ENCODE measurements at places on chromosomes 6 and 20.

DNA sequence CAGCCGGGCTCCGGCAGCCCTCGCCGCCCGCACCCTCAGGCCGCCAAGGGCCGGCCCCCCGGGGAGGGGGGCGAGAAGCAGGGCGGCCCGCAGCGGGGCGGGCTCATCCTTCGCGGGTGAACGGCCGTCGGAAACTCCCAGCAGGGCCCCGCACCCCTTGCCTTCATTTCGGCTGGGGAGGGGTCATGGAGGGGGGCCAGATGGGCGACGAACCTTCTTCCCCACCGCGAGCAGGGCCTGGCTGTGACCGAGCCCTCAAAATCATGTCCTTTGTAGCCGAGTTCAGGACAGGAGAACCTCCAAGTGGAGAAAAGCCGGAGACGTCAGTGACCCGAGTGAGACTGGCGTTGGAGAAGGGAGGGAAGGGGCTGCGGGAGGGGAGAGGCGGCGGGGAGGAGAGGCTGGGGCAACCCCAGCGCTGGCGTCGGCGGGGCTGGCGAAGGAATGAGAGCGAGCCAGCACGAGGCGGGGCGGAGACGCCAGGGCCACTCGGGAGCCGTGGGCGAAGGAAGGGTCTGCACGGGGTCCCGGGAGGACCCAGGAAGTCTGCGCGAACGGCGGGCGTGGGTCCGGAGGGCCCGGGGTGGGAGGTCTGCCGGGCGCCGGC lies 571 bp upstream of the FOXC1 start:
- peak; percentile 50 for DNase-seq
- no peak overlapping the region for H3K27ac ChIP-seq
- peak overlapping the region; percentile 80 for H3K4me3 ChIP-seq
- H3K4me1 ChIP-seq: peaks cover 6% of the 10 kb centered on the region
- H3K27me3 ChIP-seq: peaks cover 48% of the 10 kb centered on the region

DNA sequence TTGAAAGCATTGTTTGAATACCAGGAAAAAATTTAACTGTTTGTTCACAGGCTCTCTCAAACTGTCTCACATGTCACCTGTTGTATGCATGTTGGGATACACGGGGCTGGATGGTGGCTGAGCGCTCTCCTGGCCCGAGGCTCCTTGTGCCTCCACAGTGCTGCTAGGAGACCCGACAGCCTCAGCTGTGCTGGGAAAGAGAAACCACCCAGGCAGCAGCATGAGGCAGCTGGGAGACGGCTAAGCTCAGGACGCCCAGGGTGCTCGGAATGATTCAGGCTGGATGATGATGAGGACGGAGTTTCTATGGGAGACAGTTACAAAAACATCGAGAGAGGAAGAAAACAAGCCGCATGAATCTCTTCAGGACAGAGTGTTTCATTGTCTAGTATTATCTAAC lies 278.0 kb upstream of the CDH4 start:
- no peak overlapping the region for H3K27ac ChIP-seq
- no peak for DNase-seq
- no peak overlapping the region for H3K4me3 ChIP-seq
- 0 out of 2 replicates have a peak, but pooled peaks cover 3% of the 10 kb centered on the region for H3K27me3 ChIP-seq

GRCh38 chr6:21856456-21856825 lies 262.9 kb downstream of the SOX4 start:
- peak; percentile 93 for DNase-seq
- no peaks in the 10 kb centered on the region for H3K36me3 ChIP-seq
- H3K27me3 ChIP-seq: no peaks in the 10 kb centered on the region
- peak overlapping the region; percentile 43 for H3K4me3 ChIP-seq
- peak overlapping the region; percentile 99 for H3K27ac ChIP-seq

- no peaks in the 10 kb centered on the region for H3K27me3 ChIP-seq
- no peak overlapping the region for H3K27ac ChIP-seq
- no peaks in the 10 kb centered on the region for H3K4me1 ChIP-seq
- no peaks in the 10 kb centered on the region for H3K36me3 ChIP-seq
- H3K4me3 ChIP-seq: no peak overlapping the region
These were observed 13.0 kb downstream of the ZC3H12D start for GRCh38 chr6:149471801-149472200.

DNA sequence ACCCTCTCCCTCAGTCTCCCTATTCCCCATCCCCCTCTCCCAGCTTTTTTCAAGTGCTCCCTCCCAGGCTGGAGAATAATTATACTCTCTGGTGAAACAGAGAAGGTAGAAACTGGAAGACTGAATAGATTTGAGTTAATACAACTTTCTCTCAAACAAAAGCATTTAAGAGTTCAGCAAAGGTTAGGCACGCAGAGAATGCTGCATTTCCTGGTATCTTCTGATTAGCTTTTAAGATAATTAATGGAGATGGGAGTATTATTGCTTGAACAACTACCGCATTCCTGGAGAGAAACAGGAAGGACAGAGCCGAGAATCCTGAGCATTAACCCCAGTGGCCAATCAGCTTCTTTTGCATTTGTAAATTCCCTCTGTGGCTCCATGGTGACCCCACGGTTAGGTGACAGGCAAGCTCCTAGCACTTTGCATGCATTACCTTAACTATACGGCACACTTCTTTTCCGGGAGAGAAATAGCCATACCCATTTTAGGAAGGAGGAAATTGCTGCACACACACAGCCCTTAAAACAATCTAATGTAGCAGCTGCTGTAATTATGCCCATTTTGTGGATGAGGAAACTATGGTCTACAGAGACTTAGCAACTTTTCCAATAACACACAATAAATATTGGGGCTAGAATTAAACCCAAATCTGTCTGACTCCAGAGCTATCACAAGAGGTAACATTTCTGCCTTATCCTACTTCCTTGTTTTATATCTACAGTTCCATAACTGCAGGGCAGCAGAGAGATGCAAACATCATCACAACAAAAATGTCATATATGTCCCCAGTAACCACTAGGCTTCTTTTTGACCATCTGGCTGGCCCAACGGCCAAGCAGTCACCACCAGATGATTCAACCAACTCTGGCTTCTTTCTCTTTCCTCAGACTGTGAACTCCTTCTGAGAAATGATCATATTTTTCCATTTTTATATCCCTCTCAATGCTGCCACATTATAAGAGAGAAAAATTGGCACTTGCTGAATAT lies 169.9 kb downstream of the CD24 start:
- H3K36me3 ChIP-seq: no peaks in the 10 kb centered on the region
- peaks cover 11% of the 10 kb centered on the region for H3K27me3 ChIP-seq
- DNase-seq: no peak
- H3K4me1 ChIP-seq: no peaks in the 10 kb centered on the region

GRCh38 chr6:33624856-33625255 lies 3.7 kb downstream of the ITPR3 start:
- peaks cover 11% of the 10 kb centered on the region for H3K4me1 ChIP-seq
- H3K36me3 ChIP-seq: no peaks in the 10 kb centered on the region
- DNase-seq: no peak
- H3K27me3 ChIP-seq: no peaks in the 10 kb centered on the region

DNA sequence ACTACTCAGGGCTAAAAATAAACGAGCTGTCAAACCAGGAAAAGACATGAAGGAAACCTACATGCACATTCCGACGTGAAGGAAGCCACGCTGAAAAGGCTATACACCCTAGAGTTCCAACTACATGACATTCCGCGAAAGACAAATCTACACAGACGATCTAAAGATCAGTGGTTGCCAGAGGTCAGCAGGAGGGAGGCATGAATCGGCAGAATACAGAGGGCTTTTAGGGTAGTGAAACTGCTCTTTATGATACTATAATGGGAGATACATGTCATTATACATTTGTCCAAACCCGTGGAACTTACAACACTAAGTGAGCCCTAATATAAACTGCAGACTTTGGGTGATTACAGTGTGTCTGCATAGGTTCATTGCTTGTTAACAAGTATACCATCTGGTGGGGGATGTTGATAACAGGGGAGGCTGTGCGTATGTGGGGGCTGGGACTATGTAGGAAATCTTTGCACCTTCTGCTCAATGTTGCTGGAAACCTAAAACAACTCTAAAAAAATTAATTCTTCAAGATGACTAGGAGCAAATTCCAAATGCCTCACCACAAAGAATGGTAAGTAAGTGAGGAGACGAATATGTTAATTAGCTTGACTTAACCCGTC lies 132.2 kb upstream of the CDH4 start:
- H3K36me3 ChIP-seq: no peaks in the 10 kb centered on the region
- no peak for DNase-seq
- H3K27ac ChIP-seq: no peak overlapping the region
